ENCODE measurements at places on chromosomes 11 and 22.

GRCh38 chr11:124961972-124962609, 8.1 kb downstream of the CCDC15 start:
- DNase-seq = no peak

- DNase-seq = no peak
Measured at GRCh38 chr11:128949791-128950454, 7.3 kb upstream of the TP53AIP1 start.

DNA sequence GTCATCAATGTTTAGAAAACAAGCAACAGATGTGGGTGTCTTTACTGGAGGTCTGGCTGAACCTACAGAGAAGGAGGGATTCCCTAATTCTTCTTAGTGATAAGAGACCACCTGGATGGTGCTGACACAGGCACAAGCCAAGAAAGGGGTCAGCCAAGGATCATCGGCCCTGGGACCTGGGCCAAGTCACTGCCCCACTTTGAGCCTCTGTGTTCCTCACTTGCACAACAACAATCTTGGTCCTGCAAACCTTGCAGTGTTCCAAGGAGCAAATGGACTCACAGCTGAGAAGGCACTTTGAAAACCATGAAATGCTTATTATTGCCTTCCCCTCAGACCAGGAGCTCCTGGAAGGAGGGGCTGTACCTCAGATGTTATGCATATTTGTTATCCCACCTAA, 7.0 kb upstream of the KCNE3 start:
- no peak for DNase-seq

DNA sequence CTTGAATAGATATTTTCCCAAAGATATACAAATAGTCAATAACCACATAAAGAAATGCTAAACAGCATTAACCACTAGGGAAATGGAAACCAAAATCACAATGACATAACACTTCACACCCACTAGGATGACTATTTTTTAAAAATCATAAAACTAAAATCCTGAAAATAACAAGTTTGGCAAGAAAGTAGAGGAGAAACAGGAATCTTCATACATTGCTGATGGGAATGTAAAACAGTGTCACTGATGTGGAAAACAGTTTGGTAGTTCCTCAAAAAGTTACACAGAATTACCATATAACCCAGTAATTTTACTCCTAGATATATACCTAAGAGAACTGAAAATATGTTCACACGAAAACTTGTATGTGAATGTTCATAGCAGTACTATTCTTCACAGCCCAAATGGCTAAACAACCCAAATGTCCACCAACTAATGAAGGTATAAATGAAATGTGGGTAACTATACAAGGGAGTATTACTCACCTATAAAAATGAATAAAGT, 12.5 kb downstream of the PICALM start:
- no peak for DNase-seq

DNA sequence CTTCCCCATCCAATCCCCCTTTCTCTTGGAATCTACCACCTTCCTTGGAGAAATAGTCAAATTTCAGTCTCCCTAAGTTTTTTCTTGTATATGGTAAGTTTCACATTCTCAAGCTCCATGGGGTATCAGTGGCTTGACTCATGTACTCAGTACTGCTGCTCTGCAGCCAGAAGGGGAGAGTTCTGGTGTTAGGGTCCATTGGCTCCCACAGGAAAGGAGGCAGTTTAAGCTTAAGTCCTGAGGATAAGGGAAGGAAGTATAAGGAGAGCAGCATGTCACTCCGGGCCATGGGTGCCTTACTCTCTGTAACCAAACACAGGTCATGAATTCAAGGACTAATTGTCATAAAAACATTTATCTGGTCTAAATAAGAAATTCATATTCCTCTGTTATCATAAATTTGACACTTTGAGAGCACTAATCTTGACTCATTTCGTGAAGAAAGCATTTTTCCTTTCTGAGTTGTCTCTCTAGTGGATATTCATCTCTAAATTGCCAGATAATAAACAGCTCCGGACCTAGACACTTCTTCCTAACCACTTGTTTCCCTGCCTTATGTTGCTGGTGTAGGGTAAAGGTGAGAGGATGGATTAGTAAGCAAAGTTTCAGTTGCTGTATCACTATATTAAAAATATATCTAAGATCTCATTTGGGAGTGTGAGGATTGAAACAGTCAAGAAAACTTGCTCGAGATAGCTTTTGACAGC, 20.1 kb upstream of the SORL1 start:
- DNase-seq = no peak

DNA sequence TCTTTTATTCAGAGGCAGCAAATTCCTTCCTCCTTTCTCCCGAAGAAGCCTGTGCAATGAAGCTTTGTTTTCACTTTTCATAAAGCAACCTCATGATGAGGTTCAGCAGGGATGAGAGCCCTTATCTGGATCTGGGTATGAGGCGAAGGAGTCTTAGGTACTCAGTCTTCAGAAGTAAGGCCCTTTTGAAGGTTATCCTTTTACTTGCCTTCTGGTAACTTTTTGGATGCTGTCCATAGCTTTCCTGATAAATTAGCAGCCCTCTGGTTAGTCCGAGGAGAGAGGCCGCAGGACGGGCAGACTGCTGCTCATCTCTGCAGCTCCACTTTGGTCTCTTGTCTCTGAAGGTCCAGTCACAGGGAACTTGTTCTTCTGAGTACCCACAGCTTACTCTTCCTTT, 1.1 kb downstream of the TRIM22 start:
- peak; percentile 13 for DNase-seq

DNA sequence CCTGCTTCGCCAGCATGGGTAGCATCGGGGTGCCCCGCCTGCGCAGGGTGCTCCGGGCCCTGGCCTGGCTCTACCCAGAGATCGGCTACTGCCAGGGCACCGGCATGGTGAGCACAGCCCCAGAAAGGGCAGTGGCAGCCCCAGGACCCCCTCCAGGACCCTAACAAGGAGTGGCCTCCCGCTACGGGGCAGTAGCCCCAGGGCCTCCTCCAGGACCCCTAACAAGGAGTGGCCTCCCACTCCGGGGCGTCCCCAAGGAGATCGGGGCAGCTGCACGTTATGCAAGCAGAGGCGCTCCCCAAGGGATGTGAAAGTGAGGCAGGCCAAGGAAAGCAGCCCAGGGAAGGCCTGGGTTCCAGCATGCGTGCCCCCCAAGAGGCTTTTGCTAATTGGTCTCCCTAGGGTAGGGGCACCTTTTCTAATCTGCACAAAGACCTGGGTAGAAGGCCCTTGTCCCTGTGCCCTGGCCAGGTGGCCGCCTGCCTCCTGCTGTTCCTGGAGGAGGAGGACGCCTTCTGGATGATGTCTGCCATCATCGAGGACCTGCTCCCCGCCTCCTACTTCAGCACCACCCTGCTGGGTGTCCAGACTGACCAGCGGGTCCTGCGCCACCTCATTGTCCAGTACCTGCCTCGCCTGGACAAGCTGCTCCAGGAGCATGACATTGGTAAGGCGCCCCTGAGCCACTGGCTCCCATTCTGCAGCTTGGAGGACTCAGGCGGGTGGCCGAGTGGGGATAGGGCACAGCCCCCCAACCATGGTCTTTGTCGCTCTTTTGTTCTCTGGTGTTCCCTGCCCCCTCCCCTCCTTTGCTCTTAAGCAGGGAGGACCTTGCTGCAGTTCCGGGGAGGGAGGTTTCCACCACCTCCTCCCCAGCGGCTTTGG, 35.0 kb downstream of the SGSM3 start:
- no peak for DNase-seq

DNA sequence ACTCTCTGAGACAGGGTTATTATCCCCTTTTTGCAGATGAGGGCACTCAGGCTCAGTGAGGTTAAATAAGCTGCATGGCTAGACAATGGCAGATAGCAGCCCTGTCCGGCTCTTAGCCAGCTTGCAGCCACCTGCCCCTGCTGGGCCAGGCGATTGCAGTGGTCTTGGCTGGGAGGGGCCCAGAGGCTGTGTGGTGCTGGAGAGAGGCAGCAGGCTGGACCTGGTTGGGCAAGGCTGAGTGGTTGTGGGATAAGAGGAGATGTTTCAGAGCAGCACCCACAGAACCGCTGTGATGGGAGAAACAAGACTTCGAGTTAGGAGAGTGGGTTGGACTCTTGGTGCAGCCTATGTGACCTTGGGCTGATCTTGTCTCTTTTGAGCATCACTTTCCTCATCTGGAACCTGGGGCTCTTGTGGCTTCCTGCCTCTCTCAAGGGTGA, 25.5 kb downstream of the PTPRJ start:
- no peak for DNase-seq

- DNase-seq = no peak
Measured at GRCh38 chr22:32395107-32395506, 16.9 kb downstream of the RTCB start.

- no peak for DNase-seq
Measured at GRCh38 chr11:19959648-19960059, 200.6 kb downstream of the DBX1 start.

DNA sequence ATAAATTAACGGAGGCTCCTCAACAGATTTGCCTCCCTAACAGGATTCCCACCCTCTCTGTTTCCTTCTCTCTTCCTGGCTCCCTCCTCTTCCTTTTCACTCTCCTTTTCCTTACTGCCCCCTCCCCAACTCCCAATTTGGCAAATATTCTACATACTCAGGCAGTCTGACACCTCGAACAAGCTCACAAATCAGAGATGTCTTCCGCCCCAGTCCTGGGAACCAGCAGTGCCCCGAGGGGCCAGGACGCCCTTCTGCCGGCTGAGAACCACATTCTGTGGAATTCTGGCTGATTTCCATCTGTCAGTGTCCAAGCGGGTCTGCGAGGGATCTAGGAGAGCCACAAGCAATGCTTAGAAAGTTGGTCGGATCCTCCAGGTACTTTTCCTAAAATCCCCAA, 94.0 kb downstream of the NTM start:
- no peak for DNase-seq

- DNase-seq = no peak
Measured at GRCh38 chr11:27350511-27350910, 12.5 kb downstream of the CCDC34 start.

DNA sequence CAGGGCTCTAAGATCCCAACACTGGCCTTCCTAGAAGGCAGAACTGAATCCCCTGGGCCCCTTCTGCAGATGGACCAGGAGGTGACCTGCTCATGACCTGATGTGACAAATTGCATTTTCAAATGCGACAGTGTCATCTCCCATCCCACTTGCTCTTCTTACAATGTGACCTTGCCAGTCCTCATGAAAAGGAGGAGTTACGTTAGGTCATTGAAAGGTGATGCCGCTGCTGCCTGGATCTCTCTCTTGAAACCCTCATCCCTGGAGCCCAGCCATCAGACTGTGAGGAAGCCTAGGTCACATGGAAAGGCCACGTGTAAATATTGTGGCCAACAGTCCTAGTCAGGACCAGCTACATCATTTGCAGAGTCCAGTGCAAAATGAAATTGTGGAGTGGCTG, 5.7 kb upstream of the C1QTNF4 start:
- no peak for DNase-seq

GRCh38 chr11:3954448-3955298, 99.2 kb downstream of the STIM1 start:
- DNase-seq = no peak

DNA sequence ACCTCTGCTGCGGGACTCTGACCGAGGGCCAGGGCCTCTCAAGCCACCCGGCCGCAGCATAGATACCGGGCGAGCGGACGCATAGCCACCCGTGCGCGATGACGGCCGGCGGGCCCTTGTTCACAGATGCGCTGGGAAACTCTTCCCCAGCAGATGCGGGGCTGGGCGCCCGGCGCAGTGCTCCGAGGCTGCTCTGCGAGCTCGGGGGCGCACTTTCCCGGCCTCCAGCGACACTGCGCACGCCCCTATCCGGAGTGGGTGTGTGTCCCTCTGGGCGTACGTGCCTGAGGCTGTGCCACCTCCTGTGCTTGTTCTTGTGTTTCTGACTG, 104.7 kb upstream of the E2F8 start:
- no peak for DNase-seq

- DNase-seq = no peak
Measured at GRCh38 chr22:39229688-39230260, 15.0 kb downstream of the PDGFB start.

DNA sequence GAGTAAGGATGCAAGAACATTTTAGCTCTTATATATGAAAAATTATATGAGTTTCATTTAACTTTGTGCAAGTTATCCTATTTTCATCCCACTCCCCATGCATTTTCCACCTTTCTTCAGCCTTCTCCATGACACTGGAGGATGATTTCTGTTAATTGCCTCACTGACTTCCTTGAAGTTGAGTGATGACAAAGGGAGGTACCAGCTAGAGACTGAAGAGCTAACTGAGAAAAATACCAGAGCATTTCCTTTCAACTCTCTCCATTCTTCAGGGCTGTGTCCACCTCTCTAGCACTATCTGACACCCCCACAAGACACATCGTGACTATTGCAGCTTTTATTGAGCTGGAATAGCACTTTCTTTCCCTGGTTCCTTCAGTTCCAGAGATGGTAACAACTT, 711.6 kb upstream of the LRRC4C start:
- no peak for DNase-seq

DNA sequence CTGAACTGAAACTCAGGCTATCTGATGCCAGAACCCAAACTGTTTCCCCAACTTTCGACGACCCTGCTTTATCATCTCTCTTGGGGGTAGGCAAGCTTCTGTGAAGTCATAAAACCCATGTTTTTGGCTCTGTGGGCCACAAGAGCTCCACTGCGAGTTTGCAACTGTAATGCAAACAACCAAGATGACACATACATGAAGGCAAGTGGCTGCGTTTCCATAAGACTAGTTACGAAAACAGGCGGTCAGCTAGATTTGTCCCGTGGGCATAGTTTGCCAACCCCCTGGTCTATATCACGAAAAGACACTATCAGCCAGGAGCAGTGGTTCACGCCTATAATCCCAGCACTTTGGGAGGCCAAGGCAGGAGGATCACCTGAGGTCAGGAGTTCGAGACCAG, 37.5 kb downstream of the TPST2 start:
- DNase-seq = no peak

DNA sequence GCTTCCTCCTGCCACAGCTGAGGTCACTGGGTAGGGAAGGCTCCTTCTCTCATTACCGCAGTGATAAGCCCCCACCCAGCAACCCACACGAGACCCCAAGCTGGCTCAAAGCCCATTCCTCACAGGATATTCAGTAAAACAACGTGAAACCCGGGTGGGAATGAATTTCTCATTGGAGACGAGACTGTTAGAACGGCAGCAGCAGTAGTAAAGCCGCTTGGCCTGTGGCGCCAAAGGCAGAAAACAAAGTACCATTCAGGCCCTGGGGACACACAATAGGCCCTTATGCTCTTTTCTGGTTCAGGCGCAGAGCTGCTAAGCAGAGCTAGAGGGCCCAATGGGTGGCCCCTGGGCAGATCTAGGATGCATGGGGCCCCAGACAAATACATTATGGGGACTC, 45.3 kb downstream of the PC start:
- DNase-seq = no peak

GRCh38 chr11:2553886-2554285, 109.1 kb downstream of the KCNQ1 start:
- no peak for DNase-seq

Measured in CD4-positive, alpha-beta T cell treated with Interleukin-17A for 4 hours (primary cell).